ENCODE measurements at places on chromosomes 11 and 22.

GRCh38 chr11:120547316-120547715, 35.8 kb downstream of the GRIK4 start:
- DNase-seq = no peak

- no peak for DNase-seq
These were observed 539.2 kb downstream of the NTM start for GRCh38 chr11:131909426-131910177.

GRCh38 chr22:45314054-45314721, 4.5 kb downstream of the FAM118A start:
- no peak for DNase-seq

DNA sequence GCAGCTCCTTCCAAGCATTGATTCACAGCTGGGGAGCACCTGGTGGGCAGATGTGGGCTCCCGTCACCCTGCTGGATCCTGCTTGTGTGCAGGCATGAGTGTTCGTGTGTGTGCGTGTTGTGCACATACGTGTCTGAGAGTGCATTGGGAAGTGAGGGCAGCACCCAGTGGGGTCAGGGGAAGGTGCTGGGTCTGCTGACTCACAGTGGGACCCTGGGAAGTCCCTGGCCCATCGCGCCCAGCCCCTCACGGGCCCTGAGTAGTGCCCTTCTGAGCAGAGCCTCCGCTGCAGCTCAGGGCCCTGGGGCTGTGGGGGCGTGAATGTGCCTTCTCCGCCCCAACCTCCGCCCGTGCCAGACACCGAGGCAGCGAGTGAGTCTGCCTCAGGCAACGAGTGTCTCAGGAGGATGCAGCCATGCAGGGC, 36.8 kb downstream of the WNT11 start:
- DNase-seq = no peak

GRCh38 chr22:19980766-19981165, 35.9 kb downstream of the ARVCF start:
- DNase-seq = no peak

- no peak for DNase-seq
These were observed 5.7 kb upstream of the MYEOV start for GRCh38 chr11:69287968-69288882.

DNA sequence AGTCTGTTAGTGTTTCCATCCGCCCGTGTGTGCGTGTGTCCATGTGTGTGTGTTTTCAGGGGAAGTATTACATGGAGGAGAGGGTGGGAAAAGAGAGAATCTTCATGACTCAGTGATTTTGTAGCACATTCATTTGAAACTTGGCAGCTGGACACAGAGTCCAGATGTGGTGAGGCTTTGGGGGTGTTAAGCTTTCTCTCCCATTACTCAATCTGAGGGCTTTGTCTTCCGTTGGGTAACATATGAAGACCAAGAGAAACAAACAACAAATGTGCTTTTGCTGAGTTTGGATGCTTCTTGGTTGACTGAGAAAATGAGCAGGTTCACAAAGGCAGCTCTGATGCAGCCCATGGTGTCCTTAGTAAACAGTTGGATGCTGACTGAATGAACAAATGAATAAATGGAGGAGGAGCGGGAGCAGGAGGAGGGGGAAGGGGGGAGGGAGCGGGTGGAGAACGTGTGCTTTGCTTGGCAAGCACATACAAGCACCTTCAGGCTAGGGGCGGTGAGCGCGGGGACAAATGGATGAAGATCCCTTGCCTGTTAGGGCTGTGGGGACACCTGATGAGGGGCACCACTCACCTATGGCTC, 104.3 kb downstream of the ST3GAL4 start:
- no peak for DNase-seq

- no peak for DNase-seq
These were observed 18.1 kb upstream of the LINC01488 start for GRCh38 chr11:69463181-69463994.

DNA sequence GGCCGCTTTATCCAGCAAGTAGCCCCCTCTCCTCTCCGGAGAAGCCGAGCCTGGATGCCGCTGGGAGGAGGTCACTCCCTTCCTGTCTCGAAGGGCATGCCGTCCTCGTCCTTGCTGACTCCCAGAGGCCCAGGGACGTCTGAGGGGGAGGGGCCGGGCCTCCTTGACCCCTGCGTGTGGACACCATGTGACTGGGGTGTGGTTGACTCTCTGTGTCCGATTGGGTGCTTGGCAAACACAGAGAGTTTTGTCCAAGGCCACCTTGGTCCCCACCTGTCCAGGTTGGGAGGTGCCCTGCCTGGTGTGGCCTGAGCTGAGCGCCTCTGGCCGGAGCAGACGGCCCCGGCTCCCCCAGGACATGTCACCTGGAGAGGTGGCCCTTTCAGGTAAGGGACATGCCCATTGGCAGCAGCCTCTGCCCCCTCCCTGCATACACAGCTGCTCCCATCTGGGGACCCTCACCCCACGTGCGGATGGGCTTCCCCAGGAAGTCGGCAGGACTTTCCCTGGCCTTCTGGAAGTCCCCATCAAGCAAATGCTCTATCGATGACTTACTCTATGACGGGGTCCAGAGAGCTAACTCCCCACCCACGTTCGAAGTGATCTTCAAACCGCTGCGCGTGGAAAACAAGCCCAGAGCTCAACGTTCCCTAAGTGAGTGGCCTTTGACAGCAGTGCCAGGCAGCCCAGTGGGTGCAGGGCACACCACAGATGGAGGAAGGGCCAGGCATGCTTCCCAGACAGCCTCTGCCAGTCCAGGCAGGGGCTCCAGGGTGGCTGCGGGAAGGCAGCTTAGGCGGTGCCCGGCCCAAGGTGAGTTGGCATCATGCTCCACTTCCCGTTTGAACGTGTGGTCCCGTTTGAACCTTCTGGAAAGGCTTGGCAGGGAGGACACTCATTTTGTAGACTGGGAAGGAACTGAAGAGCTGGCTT, at the start of gene SMIM38:
Gene SMIM38, plus strand, starts transcription at position 634 of the 933 bp plus-strand sequence. CDS start 1,912 bp downstream, outside the sequence.
- DNase-seq = no peak

DNA sequence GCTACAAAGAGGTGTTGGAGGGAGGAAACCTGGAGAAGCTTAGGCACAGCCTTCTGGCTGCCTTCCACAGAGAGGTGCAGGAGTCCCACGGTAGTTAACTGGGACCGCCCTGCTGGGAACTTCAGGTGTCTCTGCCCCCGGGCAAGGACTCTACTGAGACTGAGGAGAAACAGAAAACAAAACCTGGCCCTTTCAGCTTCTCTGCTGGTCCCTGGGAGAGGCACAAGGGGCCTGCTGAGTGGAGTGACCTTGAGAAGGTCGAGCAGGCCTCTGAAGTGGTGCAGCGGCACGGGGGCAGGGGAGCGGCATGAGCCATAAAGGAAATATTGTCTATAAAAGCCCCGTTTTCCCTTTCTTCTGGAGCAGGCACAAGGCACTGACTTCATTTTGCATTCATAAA, 38.9 kb downstream of the NTM start:
- no peak for DNase-seq

DNA sequence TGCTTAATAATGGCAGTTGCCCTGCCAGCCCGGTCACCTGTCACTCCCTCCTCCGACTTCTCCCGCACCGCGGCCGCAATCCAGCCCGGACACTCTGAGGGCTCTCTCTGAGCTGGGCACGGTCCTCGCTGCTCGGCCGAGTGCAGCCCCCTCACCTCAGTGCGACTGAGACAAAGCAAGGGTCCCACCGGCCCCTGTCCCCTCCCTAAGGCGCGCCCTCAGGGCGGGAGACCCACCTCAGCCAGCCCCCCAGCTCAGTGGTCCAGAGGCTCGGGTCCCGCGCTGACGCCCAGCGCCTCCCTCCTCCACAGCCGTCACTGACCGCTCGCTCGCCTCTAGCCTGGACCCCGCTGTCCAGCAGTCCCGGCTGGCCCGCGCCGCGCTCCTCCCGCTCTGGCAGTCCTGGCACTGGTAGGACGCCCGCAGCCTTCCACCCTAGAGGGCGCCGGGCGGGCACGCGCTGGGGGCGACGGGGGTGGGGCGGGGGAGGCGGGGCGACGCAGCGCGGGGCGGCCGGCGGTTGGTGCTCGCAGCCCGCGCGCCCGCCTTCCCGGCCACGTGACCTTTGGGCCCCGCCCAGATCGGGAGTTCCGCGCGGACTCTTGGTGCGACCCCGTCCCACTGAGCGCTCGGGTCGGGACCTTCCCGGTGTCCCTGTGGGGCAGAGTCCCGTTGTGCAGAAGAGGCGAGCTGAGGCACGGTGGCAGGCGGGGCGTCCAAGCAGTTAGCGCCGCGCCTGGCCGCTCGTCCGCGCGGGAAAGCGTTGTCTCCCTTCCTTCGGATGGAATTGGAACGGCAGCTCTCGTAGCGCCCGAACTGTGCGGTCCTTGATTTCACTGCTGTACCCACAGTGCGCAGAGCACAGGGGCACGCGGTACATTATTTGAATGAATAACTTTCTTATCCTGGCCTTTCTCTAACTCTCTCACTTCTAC, 7.8 kb upstream of the L3MBTL2 start:
- DNase-seq = peak; percentile 91

DNA sequence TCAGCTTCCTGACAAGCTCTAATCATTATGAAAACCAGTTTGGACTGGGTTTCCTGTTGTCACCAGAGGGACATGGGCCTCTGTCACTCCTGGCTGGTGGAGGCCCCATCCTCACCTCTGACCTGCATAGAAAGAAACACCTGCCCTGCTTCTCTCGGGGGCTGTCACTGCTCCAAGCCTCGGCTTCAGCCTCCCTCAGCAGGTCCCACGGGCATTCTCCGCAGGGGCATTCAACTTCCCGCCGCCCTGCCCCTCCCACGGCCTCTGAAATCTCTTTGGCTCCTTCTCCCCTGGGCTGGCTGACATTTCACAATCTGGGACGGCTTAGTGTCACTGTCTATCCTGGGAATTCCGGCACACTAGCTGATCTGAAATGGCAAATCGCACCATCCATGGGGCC, 257.9 kb downstream of the CTTN start:
- no peak for DNase-seq

DNA sequence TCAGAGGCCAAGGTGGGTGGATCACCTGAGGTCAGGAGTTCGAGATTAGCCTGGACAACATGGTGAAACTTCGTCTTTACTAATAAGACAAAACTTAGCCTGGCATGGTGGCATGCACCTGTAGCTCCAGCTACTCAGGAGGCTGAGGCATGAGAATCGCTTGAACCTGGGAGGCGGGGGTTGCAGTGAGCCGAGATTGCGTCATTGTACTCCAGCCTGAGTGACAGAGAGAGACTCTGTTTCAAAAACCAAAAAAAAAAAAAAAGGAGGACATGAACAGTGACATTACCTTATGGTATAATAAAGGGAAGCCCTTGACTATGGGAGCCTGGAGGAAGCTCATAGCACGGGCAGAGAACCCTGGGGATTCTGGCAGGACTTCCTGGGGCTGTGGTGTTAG, 16.5 kb upstream of the PLEKHB1 start:
- DNase-seq = no peak

GRCh38 chr11:30328681-30329080, 5.8 kb downstream of the ARL14EP start:
- DNase-seq = no peak

GRCh38 chr11:33160136-33160535, 1.1 kb downstream of the CSTF3 start:
- DNase-seq = peak; percentile 53

GRCh38 chr11:102780491-102780918, at the start of gene MMP10:
Gene MMP10 (minus strand): TSS chr11:102780628. CDS start chr11:102780591, 37 bp downstream.
- DNase-seq = no peak

GRCh38 chr11:65945941-65946558, 770 bp downstream of the TSGA10IP start:
- no peak for DNase-seq

- DNase-seq = no peak
These were observed 1375.8 kb downstream of the BRD1 start for GRCh38 chr22:48451891-48452290.

DNA sequence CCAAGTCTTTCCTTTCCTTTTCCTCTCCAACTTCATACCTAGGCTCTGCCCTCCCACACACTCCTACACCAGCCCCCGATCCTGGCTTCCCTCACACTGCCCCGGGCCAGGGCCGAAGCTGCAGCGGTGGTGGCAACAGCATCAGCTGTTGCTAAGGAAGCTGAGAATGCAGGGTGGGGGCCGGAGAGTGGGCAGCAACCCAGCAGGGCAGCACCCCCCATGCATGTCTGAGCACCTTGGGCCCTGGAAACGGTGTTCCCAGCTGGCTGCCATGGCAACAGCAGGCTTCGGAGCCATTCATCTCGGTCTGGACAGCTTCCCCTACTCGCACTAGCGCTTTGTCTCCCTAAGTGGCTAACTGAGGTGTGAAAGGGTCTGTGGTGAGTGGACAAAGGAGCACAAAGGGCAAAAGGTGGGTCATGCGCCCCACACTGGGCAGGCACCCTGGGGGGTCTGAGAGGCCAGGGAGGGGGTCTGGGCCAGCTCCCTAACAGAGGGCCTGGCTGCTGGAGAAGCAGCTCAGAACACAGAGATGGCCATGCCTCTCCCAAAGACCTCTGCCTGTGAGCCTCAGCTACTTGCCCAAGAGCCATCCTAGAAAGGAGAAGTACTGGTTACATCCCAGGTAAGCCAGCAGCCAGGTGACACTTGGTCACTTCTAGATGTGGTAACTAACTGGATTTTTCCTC, 42.1 kb upstream of the JAM3 start:
- no peak for DNase-seq

- no peak for DNase-seq
These were observed 4.9 kb upstream of the CNTN5 start for GRCh38 chr11:99015634-99016454.

GRCh38 chr22:44361391-44362126, 48.8 kb upstream of the SHISAL1 start:
- no peak for DNase-seq

DNA sequence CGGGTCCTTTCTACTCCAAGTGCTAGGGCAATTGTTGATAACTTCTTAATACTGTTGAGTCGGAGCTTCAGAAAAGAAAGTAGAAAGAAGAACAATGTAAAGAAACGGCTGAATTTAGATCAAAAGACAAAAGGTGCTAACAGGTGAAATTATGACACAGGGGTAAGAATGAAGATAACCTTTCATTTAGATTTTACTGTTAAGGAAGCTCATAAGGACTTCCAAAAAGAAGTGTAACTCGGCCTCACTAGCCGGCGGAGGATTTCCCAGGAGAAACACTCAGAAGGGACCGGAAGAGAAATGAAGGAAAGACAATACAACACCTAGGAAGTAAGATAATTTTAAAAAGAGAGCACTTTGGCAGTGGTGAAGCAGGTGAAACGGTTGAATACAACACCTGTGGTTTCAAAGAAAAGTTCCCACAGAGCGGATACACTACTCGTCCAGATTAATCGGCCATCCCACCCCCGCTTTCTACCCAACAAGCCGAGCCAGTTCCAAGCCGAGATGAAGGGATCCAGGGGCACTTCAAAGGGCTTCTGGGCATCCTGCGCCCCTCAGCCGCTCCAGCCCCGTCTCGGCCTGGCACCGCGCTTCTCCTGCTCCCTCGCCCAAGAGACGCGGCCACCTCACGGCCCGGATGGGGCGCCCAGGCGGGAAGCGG, 737 bp downstream of the PPP2R1B start:
- DNase-seq = peak; percentile 13

GRCh38 chr22:30380011-30380410, 7.2 kb downstream of the RNF215 start:
- no peak for DNase-seq

Data from CD8-positive, alpha-beta T cell (primary cell).